ENCODE measurements at places on chromosomes 11 and 22. TPM values are rescaled to one million over a fixed set of nuclear protein-coding genes. Genes with fewer than 3 reads are reported as not detected.

The GTF2H1 gene
- total RNA-seq, result 38.3 TPM

DNA sequence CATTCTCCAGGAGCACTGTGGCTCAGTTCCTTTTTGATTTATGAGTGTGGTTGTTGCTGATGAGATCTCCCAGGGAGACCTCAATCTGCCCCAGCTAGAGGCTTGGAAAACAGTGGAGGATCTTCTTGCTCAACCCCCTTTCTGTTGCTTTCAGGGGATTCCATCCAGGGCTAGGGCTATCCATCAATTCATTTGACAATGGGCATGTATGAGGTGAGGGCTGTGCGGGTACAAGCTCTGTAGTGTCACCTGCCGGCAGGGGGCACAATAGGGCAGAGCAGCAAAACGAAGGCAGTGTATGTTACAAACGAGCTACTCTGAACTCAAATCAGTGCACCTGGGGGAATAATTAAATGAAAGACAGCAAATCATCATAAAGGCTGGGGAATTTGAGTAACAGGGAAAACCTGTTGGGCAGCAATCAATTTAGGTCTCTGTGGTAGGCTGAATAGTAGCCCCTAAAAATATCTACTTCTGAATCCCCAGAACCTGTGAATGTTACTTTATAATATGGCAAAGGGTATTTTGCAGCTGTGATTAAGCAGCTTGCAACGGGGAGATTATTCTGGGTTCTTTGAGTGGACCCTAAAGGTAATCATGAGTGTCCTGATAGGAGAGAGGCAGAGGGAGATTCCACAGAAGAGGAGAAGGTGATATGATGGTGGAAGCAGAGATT, 170.3 kb upstream of the ZBED5 start:
- DNase-seq, result peak; percentile 78
- no peaks in the 10 kb centered on the region for H3K4me1 ChIP-seq
- no peaks in the 10 kb centered on the region for H3K36me3 ChIP-seq
- H3K27ac ChIP-seq, result no peak overlapping the region
- H3K4me3 ChIP-seq, result no peak overlapping the region
- no peaks in the 10 kb centered on the region for H3K27me3 ChIP-seq

DNA sequence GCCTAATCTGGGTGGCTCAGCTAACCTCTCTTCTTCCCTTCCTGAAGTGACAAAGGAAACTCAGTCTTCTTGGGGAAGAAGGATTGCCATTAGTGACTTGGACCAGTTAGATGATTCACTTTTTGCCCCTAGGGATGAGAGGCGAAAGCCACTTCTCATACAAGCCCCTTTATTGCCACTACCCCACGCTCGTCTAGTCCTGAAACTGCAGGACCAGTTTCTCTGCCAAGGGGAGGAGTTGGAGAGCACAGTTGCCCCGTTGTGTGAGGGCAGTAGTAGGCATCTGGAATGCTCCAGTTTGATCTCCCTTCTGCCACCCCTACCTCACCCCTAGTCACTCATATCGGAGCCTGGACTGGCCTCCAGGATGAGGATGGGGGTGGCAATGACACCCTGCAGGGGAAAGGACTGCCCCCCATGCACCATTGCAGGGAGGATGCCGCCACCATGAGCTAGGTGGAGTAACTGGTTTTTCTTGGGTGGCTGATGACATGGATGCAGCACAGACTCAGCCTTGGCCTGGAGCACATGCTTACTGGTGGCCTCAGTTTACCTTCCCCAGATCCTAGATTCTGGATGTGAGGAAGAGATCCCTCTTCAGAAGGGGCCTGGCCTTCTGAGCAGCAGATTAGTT, 14.2 kb upstream of the UVRAG start:
- no peaks in the 10 kb centered on the region for H3K27me3 ChIP-seq
- DNase-seq, result no peak
- H3K36me3 ChIP-seq, result no peaks in the 10 kb centered on the region
- no peaks in the 10 kb centered on the region for H3K4me1 ChIP-seq
- no peak overlapping the region for H3K4me3 ChIP-seq

The FOLR1 gene
- 134 TPM for total RNA-seq

- peaks cover 21% of the 10 kb centered on the region for H3K4me1 ChIP-seq
- peaks cover 85% of the 10 kb centered on the region for H3K36me3 ChIP-seq
- no peak for DNase-seq
- H3K27ac ChIP-seq, result no peak overlapping the region
These were observed 19.5 kb downstream of the PIK3IP1 start for GRCh38 chr22:31272522-31273446.

- no peaks in the 10 kb centered on the region for H3K36me3 ChIP-seq
- DNase-seq, result no peak
- peak overlapping the region; percentile 46 for H3K27ac ChIP-seq
- H3K4me1 ChIP-seq, result no peaks in the 10 kb centered on the region
- H3K4me3 ChIP-seq, result peak overlapping the region; percentile 37
These were observed 40.9 kb upstream of the BLID start for GRCh38 chr11:122156940-122157382.

DNA sequence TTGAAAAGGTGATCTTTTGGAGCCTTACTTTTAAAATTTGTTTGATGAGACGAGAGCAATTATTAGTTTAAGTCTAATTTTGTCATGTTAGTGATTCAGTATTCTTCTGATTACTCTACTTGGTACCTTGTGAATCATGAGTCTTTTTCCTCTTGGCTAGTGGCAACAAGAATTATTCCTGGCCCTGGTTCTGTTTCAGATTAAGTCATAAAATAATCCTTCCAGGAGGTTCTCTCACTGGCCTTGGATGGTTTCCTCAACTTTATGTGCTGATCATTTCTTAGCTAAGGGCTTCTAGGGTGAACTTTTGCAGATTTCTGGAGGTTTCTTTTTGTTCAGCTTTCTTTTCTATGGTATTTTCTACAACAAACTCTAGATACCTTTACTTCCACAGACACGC, 741.8 kb upstream of the LUZP2 start:
- no peak overlapping the region for H3K4me3 ChIP-seq
- no peaks in the 10 kb centered on the region for H3K27me3 ChIP-seq
- no peak overlapping the region for H3K27ac ChIP-seq
- H3K36me3 ChIP-seq, result no peaks in the 10 kb centered on the region
- no peaks in the 10 kb centered on the region for H3K4me1 ChIP-seq

GRCh38 chr11:574632-575312, 1.5 kb upstream of the PHRF1 start:
- DNase-seq, result no peak
- H3K4me3 ChIP-seq, result peak overlapping the region; percentile 78
- peaks cover 56% of the 10 kb centered on the region for H3K4me1 ChIP-seq
- H3K36me3 ChIP-seq, result no peaks in the 10 kb centered on the region
- no peaks in the 10 kb centered on the region for H3K27me3 ChIP-seq

- no peak overlapping the region for H3K4me3 ChIP-seq
- DNase-seq, result no peak
- H3K27ac ChIP-seq, result no peak overlapping the region
- no peaks in the 10 kb centered on the region for H3K36me3 ChIP-seq
- no peaks in the 10 kb centered on the region for H3K27me3 ChIP-seq
- no peaks in the 10 kb centered on the region for H3K4me1 ChIP-seq
These were observed 453.1 kb downstream of the NELL1 start for GRCh38 chr11:21122523-21122922.

DNA sequence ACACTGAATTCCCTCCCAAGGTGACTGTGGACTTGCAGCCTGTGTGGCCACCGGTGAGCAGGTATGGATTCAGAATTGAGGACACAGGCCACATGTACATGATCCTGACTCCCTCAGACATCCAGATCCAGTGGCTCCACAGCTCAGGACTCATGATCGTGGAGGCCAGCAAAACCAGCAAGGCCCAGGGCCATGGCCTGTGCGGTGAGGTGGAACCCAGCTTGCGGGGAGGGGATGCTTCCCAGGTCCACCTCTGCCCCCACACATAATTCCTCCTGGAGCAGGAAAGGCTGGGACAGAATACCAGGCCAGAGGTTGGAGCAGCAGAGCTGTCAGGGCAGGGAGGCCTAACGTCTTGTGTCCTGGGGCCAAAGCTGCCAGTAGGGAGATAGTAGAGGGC, 82.1 kb downstream of the OTOG start:
- no peaks in the 10 kb centered on the region for H3K36me3 ChIP-seq
- no peak overlapping the region for H3K4me3 ChIP-seq

DNA sequence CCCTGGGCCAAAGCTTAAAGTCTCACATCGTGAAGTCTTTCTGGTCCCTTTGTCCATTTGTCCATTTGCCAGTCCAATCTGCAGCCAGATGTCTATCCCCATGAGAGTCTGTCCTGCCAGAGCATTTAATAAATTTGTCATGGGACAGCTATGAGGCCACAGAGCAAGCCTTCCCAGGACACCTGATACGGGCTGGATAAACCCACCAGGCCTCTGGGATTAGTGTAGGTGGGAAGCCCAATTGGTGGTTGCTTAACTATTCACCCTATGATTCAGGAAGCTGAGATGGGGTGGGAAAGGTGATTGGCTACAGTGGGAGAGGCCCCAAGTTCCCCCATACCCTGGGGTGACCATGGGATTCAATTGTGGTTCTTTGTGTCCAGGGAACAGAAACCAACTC, 39.9 kb downstream of the MYEOV start:
- no peak overlapping the region for H3K27ac ChIP-seq
- no peaks in the 10 kb centered on the region for H3K4me1 ChIP-seq
- no peak for DNase-seq
- H3K27me3 ChIP-seq, result no peaks in the 10 kb centered on the region
- H3K4me3 ChIP-seq, result no peak overlapping the region
- H3K36me3 ChIP-seq, result no peaks in the 10 kb centered on the region

DNA sequence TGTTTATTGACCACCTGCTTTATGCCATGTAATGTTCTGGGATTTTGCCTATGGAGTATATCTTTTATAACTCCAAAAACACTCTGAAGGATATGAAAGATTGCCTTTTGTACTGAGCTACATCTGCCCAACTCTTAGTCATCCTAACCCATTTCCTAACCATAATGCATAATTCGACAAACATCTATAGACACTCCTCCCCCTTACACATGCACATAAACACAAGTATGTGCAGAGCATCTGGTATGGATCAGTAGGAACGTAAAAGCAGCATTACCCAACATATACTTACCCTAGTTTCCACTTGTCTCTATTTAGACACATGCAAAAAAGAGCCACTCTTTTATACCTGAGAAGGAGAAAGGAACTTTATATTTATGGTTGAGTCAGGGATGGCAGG, 272.8 kb downstream of the FAM76B start:
- no peaks in the 10 kb centered on the region for H3K36me3 ChIP-seq
- H3K27me3 ChIP-seq, result no peaks in the 10 kb centered on the region
- no peak overlapping the region for H3K4me3 ChIP-seq
- H3K27ac ChIP-seq, result no peak overlapping the region
- DNase-seq, result no peak

- no peaks in the 10 kb centered on the region for H3K27me3 ChIP-seq
- H3K4me1 ChIP-seq, result peaks cover 63% of the 10 kb centered on the region
- H3K27ac ChIP-seq, result peak overlapping the region; percentile 69
- peaks cover 73% of the 10 kb centered on the region for H3K36me3 ChIP-seq
- no peak overlapping the region for H3K4me3 ChIP-seq
These were observed 37.4 kb downstream of the CTNND1 start for GRCh38 chr11:57798905-57799559.

- peak overlapping the region; percentile 97 for H3K27ac ChIP-seq
- DNase-seq, result no peak
- no peaks in the 10 kb centered on the region for H3K27me3 ChIP-seq
- H3K36me3 ChIP-seq, result no peaks in the 10 kb centered on the region
These were observed 17.1 kb downstream of the MIAT start for GRCh38 chr22:26674211-26675190.

The XKR3 gene
- 0.30 TPM for total RNA-seq

The SLN gene
- 0.92 TPM for total RNA-seq

DNA sequence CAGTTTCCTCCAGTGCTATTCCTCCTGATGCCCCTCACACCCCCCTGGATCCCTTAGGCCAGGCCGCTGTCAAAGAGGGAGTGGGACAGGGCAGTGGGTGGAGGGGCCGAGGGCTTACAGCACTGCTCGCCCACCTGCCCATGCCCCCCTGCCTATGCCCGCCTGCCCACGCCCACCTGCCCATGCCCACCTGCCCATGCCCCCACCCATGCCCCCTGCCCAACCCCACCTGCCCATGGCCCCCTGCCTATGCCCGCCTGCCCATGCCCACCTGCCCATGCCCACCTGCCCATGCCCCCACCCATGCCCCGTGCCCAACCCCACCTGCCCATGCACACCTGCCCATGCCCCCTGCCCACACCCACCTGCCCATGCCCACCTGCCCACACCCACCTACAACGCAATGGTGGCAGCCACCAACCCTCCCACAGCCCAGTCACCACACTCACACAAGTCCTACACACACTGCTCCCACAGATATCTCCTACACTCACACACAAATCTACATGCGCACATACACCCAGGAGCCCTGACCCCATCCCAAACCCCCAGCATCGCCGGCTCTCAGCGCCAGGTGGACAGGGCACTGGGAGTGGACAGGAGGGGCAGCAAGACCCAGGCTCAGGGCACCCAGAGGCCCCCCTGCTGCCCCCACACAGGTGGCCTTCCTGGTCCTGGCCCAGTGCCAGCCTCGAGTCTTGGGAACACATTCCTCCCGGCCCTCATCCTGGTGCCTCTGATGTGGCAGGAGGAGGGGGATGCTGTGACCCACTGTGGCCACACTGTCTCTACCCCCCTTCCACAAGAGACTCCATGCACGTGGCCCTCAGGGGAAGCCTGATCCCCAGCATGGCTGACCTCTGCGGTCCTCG, 61.8 kb downstream of the CYTH4 start:
- H3K27me3 ChIP-seq, result peaks cover 11% of the 10 kb centered on the region
- no peaks in the 10 kb centered on the region for H3K36me3 ChIP-seq
- DNase-seq, result no peak

DNA sequence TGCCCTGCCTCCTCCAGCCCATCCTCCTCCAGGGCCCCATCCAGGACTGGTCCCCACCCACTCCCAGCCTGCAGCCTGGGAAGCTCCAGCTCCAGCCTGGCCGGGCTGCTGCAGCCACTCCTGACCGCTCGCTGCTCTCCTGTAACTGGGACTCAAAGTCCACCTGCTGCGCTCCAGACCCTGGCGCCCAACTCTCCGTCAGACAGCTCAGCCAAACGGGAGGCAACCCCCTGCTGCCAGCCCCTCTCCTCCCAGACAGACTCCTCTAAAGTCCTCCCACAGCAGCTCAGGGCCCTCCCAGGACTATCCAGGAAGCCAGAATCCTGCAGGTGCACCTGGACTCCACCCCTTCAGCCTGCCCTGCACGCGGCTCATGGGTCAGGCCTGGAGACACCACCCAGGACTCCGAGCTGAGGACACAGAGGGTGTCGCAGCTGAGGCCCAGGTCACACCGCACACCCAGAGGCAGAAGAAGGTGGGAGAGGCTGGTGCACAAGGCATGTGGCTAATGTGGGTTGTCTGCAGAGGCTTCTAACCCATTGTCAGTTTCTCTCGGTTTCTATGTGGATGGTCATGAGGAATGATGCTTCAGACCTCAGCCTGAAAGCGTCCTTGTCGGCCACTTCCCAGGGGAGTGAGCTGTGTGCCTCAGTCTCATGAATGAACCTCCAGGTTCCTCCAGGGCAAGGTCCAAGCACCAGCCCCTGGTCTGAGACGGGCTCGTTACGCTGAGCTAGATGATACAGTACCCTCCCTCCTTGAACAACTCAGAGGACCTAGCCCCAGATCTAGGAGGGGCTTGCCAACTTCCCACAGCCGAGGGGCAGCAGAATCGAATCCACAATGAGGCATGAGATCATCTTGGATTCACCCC, 1514.8 kb downstream of the TBC1D22A start:
- H3K4me3 ChIP-seq, result no peak overlapping the region
- peaks cover 6% of the 10 kb centered on the region for H3K27me3 ChIP-seq
- no peak for DNase-seq
- no peak overlapping the region for H3K27ac ChIP-seq
